ENCODE measurements at places on chromosomes 7 and 10. TPM values are rescaled to one million over a fixed set of nuclear protein-coding genes. Genes with fewer than 3 reads are reported as not detected.

GRCh38 chr10:79452174-79452611, 6.8 kb upstream of the ZCCHC24 start:
- no peak for DNase-seq

DNA sequence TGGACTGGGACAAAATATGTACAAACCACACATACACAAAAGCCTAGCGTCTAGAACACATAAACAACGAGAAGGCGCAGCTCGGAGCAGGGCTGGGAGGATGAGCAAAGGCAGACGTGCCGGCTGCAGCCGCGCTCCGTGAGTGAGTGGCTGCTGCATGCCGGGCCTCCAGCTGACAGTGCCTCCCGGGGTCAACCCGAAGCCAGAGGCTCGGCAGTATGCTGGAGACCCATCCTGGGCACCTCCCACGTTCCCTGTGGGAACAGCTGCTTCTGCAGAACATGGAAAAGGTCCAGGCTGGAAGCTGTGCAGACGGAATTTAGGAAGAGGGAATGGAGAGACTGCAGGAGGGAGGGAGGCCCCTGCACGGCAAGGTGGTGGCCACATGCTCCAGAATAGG, 3.6 kb upstream of the GPR146 start:
- DNase-seq: no peak

GRCh38 chr10:1033601-1034000, 7.9 kb upstream of the IDI2 start:
- no peak for DNase-seq

- DNase-seq: no peak
Observed at GRCh38 chr7:42234736-42235135, 2.3 kb downstream of the GLI3 start.

DNA sequence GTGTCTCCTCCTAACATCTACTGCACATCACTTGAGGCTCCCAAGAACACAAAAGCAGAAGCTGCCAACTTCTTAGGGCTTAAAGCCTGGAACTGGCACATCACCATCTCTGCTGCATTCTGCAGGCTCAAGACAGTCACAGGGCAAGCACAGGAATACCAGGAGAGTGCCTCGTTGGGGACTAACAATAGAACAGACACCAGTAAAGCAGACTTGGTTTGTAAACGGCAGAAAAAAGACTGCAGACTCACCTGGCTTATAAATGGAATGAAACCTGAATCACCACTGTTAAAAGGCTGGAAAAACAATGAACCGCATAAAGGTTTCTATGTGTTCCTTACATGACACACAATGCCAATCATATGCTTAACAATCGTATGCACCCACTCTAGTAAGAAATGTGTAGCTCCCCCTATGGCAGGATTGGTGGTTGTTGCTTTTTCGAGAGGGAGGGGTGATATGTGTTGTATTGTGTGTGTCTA, 12.8 kb downstream of the RHEB start:
- no peak for DNase-seq

GRCh38 chr7:30740417-30741181, 11.3 kb upstream of the INMT start:
- peak; percentile 69 for DNase-seq

The SPDYE9 gene
- not detected for total RNA-seq

The PIK3CG gene
- 7.2 TPM for total RNA-seq

All from activated naive CD4-positive, alpha-beta T cell treated with anti-CD3 and anti-CD28 coated beads, Interleukin-2, amount 50 U/mL, for 72 hours (primary cell).